ENCODE measurements at places on chromosomes 2 and 18.

DNA sequence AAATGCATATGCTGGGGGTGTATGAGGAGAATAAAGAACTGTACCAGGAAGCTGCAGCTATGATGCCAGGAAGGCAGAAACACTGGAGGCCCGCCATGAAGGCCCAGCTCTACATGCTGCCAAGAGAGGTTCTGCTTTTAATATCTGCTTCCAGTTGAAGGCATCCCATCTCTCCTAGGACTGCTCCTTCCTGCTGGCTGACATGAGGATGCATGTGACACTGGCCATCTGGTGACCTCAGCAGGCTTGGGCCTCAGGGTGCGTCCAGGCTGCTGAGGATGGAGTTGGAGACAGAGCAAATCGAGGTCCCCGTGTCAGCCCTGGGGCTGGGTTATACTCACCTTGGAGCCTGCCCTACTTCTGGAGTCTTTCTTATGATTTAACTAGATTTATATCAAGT is 49.0 kb downstream of the PSMG2 start:
- no peak for DNase-seq

GRCh38 chr2:171902840-171903420 is 8.9 kb upstream of the SLC25A12 start:
- DNase-seq = no peak

- DNase-seq = peak; percentile 23
Observed at GRCh38 chr2:127106457-127106990, 430 bp downstream of the BIN1 start.

DNA sequence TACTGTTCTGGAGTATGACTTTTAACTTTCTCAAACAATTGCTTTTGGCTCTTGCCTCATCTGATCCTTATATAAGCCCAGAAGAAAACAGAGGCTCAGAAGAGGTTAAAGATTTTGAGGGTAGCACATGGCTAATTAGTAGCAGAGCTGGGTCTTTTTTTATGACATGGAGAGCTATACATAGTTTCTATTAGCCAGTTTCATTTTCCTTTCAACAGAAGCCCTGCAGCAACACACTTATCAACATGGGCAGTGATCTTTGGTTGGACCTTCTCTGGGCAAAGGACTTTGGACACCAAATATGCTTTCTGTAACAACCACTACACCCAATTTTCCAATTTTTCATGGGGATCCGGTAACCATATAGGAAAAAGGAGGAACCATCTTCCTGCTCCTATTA is 64.9 kb downstream of the NCKAP5 start:
- no peak for DNase-seq

GRCh38 chr18:3794537-3795348 is 344.8 kb downstream of the TGIF1 start:
- no peak for DNase-seq

- DNase-seq = no peak
Observed at GRCh38 chr2:127397568-127398238, 9.9 kb upstream of the MAP3K2 start.

DNA sequence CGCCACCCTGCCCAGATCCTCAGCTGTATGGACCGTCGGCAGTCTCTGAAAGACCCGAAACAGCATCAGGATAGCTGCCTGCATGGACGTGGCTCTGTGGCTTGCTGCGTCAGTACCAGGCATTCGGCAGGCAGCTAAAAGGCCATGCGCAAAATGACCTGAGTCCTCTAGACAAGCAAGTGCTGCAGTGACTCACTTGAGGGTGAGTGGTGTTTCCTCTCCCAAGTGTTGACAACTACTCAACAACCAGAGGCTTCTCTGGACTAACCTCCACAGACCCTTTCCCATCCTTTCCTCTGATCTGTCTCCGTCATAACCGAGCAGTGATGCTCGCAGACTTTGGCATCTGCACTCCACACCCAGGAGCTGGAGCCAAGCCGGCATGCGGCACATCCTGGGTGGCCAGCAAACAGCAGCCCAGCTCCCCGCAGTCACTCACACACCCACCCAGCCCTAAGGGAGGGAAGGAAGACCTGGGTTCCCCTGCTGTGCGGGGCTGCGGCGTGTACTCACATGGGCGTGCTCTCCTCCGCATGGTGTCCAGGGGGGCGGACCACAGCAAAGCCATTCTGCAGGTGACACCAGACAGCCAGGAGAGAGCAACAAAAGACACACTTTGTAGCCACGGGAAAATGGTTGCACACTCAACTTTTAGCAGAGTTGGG is 239.3 kb downstream of the TWIST2 start:
- no peak for DNase-seq

DNA sequence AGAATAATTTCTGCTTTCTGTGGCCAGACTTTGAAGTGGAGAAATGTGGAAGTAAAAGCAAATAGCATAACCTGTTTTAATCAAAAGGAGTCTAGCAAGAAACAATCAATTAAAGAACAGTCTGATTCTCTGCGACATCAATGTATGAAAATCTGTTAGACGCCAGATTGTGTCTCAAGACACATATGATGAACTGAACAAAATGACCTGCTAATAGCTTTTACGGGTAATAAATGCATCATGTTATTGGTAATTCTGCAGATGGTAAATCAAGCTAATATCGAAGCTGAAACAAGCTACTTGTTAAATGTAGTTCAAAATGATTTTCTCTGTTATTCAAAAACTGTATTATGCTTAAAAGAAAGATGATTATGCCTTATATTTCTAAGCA is 208.5 kb upstream of the FIGN start:
- no peak for DNase-seq

GRCh38 chr2:233082931-233083755 is 23.0 kb downstream of the INPP5D start:
- DNase-seq = no peak

- no peak for DNase-seq
Observed at GRCh38 chr18:12779456-12779855, 76.6 kb downstream of the PSMG2 start.

GRCh38 chr2:180910831-180911665 is 69.4 kb upstream of the UBE2E3 start:
- no peak for DNase-seq

- DNase-seq = no peak
Observed at GRCh38 chr2:238945433-238946150, 97.7 kb downstream of the TWIST2 start.

- no peak for DNase-seq
Observed at GRCh38 chr2:75489721-75490120, 71.0 kb downstream of the EVA1A start.

- DNase-seq = no peak
Observed at GRCh38 chr2:20194097-20195015, 30.6 kb downstream of the SDC1 start.

- no peak for DNase-seq
Observed at GRCh38 chr2:218734190-218734975, 23.7 kb downstream of the TTLL4 start.

GRCh38 chr18:78979056-78979729 is 425 bp upstream of the SALL3 start:
- DNase-seq = no peak

GRCh38 chr2:47025969-47026610 is 110.5 kb upstream of the MCFD2 start:
- DNase-seq = no peak

DNA sequence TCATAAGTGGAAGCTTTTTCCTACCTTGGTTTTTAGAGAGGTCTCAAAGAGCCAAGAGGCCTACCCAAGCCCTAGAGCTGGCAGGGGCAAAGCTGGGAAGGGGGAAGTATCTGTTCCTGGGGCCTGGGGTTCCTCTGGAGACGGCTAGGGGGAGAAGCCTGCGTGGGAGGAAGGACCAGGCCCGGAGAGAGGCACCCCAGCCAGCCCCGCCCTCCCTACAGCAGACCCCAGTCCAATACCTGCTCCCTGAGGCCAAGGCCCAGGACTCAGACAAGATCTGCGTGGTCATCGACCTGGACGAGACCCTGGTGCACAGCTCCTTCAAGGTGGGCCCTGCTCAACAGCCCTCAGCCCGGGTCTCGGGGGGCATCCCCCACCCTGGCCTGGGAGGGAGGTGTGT is 2.2 kb downstream of the CTDSP1 start:
- DNase-seq = no peak
